ENCODE measurements at places on chromosomes 4 and X.

DNA sequence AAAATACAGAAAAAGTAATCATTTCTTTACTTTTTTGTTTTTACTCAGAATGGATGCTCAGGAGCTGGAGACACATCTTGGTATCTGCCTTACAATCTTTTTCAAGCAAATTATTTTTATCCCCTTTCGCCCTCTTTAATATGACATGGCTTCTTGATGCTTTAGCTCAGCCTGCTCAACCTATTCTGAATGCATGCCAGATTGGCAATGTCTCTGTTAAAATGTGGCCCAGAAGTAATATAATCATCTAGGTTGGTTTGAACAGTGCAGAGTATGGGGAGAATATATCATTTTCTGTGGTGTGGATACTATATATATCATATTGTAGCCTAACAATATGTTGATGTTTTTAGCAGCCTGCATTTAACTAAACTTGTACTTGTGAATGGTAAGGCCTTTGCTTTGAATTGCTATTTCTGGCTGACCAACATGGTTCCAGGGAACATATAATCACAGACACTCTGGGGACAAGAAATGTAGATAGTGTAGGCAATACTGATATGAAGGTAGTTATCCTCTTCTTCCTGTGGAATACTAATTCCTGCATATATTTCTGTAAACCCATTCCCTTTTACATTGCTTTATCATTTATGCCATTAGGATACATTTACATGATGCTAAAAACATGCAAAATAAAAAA lies 282.7 kb downstream of the PPP3CA start:
- no peak for DNase-seq

GRCh38 chr4:37561803-37562207 lies 124.4 kb downstream of the RELL1 start:
- DNase-seq: no peak

DNA sequence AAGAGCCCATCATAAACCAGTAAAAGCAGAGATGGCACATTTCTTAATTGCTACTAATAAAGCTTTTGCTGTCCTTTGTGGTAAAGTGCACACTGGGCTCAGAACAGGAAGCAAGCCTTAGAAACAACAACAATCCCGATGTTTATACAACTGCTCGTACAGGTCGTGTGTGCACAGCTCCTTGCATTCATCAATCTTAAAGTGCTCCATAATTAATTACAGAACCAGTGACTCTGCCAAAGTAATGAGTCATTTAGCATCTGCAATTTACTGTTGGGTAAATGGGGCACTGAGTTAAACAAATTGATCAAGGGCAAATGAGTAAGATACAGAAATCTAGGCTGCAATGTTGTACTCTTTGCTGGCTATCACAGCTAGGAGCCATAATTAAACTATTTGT lies 61.3 kb upstream of the TXK start:
- DNase-seq: no peak

DNA sequence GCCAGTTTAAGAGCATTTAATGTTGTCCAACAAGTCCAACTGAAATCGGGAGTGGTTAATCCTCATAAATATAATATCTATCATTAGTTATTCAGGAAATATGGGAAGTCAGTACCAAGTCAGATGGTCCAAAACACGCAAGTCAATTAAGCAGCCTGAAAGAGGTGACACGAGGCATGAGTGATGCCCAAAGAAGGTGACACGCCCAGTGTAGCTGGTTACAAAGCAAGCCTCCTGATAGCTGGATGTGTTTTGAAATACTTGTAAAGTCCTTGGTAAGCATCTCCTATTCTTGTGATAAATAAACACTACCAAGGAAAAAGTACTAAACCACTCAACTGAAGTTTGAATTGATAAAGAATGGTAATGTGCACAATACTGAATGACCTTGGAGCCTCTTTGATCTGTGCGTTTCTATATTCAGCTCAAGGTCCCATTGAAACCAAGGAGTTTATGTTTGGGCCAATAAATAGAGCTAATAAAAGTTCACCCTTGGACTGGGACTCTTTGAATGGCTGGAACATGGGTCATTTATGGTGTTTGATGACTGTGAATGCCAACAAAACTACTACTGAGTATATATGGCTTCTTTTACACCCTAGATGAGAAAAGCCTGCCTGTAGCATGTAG lies 93.2 kb upstream of the KLF3 start:
- no peak for DNase-seq

GRCh38 chrX:46750889-46751288 lies 8.0 kb downstream of the SLC9A7 start:
- DNase-seq: no peak

Data from stimulated activated CD8-positive, alpha-beta memory T cell treated with anti-CD3 and anti-CD28 coated beads, Interleukin-4, amount 100 ng/mL, for 1 hour (primary cell).